ENCODE measurements at places on chromosomes 3 and 15.

DNA sequence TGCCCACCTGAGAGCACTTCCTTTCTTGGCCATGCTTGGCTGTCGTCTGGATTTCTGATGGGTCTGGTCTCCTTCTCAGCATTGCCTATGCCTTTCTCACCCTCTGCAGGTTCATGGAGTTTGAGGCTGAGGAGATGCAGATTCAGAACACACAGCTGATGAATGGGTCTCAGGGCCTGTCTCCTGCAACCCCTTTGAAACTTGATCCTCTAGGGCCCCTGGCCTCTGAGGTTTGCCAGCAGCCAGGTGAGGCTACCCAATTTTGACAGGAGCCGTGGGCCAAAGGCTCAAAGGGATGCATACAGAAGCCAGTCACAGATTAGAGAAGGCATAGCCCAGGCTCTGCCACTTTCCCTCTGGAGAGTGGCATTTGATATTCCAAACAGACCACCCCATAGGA lies 10.5 kb downstream of the NUTM1 start:
- no peak for DNase-seq

- no peak for DNase-seq
Observed at GRCh38 chr3:53705024-53705745, 141.0 kb downstream of the CHDH start.

DNA sequence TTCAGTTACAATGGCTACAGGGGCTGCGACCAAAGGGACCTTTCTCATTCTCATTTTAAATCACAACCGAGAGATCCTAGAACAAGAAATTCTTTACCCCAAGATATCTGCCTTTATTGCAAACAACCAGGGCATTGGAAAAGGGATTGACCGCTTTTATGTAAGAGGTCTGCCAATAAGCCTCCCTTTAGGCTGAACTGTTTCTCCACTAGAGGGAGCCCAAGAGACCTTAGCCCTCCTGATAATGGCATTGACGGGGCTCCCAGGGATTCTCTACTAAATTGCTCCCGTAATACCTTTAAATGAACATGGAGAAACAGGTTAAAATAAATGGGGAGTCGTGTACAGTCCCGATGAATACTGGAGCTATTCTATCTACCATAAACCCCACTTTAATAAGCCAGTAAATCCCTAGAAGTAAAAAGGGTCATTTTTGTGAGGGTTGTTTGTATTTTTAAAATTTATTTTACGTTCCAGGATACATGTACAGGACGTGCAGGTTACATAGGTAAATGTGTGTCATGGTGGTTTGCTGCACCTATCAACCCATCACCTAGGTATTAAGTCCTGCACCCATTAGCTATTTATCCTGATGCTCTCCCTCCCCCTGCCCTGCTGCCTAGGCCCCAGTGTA lies 7.5 kb upstream of the IGSF10 start:
- DNase-seq: peak; percentile 44

DNA sequence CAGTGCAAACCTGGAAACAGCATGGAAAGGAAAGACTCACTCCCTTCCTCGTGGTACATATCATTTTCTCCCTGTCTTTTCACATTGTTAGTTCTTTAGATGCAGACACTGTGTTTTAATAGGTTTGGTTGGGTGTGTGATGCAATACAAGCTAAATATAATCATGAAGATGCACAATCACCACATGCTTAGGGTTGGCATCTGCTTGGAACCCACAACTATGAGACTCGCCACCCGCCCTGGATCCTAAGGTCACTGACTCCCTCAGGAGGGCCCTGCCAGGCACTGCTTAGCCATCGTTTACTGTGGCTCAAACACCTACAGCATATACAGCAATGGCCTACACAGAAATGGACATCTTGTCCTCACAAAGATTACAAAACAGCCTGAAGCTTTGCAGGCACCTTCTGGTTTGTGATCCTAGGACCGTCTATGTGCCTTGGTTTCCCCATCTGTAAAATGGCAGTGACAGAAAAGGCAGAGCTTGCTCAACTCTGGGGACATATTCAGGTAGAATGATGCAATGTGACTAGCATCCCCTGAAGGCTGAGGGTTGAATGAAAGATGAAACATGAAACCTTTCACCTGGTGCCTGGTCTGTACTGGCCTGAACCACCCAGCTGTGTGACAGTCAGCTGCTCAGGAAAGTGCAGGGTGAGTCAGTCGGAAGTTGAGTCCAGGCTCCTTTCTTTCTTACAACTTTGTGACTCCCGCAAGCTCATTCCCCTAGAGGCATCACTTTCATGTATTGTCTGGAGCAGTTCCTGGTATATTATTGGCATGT lies 123.6 kb upstream of the PFN2 start:
- DNase-seq: no peak

DNA sequence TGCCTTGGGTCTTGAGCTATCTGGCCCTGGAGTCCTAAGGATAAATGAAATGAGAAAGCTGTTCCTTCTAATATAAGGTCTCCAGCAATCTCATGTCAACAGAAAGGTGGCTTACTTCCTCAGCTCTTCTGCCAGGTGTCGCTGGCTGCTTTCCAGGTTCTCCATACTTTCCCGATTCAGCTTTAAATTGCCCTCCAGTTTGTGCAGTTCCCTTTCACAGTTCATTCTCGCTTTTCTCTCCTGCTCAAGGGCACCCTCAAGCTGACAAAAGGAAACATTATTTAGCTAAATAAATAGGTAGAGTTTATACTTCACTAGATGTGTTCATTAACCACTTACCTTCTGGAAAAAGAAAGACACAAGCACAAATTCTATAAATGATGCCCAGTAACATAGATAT lies 73.0 kb downstream of the MYH15 start:
- no peak for DNase-seq

DNA sequence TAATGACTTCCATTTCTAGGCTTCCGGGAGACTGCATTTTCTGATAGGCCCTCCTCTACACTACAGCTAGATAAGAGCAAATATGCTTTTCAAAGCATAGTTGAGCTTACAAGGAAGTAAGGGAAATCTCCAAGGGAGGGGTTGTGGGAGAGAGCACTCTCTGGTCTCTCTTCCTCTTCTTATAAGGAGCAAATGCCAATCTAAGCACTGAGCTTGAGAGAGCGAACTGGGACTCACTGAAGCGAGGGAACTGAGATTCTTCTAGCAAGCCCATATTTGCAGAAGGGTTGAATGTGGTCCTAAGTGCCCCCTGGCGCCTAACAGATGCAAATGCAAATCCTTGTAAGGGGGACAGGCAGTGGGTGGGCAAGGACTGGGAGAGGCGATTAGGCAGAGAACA lies 164.8 kb downstream of the ERC2 start:
- peak; percentile 5 for DNase-seq

GRCh38 chr15:87207251-87207650 lies 1049.3 kb downstream of the NTRK3 start:
- DNase-seq: no peak

DNA sequence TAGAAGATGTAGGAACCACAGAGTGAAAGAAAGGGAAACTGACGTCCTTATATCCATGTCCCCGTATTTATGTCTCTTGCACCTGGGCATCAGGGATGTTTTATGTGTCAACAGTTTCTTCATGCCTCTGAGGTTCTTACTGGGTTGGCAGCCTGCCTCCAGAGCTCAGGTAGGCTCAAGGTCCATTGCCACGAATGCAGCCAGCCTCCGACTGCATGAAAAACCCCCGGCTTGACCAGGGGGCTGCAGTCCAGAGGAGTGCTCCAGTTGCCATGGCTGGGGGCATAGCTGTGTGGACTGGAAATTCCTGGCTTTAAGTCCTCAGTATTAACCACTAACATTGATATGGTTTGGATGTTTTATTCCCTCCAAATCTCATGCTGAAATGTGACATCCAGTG lies 2.8 kb upstream of the CSPG5 start:
- DNase-seq: no peak

GRCh38 chr3:52522651-52523251 lies 10.9 kb downstream of the NT5DC2 start:
- no peak for DNase-seq

DNA sequence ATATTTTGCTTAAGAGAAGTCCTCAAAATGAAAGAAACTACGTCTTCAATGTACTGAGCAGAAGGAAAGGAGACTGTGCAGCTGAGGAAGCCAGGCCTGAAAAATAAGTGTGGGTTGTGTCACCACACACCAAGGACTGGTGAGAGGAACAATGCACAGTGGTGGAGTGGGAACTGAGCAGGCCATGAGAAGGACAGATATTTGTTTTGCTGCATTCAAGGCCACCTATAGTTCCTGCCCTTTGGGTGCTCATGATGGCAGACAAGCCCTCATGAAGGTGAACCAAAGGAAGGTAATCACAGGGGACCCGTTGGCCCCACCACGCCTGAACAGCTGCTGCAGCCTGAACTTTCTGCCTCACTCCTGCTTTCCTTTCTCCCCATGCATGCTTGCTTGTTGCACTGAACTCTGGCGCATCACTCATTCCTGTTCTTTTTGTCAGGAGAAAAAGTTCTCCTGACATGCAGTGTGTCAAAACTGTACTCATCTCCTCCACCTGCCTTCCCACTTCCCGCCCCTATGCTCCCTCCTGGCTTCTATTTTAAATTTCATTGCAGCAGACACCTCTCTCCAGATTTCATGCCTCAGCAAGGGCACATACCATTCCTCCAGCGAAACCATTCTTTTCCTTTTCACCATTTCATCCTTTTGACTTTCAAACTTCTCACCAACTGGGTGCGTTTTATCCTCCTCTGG lies 2.2 kb upstream of the RNF7 start:
- no peak for DNase-seq

DNA sequence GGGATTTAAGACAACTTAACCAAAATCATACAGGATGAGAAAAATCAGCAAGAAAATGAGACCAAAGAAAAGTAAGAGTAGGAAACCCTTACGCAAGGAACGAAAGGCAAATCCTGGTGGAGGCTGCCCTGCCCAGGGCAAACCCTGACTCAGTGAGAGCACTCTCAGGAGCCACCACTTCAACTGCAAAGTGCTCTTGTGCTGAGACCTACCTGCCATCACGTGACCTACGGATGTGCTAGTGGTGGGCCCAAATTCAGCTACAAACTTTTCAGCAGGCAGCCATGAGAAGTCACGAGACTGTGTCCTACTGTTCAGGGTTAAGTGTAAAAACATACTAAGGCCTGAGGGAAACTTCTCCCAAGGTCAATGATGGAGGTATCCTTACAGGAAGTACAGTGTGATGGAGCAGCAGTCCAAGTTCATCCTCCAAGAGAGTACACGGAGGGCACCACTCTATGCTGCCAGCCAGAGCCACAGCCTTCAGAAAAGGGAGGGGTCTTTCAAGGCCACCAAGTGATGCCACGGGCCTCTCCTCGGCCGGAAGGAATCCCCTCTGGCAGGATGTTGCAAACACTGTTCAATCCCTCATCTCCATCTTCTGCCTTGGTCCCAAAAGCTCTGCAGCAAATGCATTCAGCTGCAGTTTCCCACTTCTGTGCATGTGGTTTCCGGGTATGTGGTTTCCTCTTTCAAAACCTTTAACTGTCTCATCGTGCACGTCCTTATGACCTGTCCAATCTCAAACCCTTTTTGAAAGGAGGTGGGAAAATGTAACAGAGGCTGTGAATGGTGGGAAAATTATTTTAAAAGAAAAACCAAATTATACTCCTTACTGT lies 9.5 kb downstream of the CHSY1 start:
- no peak for DNase-seq

GRCh38 chr3:51718547-51719409 lies 11.9 kb downstream of the GRM2 start:
- no peak for DNase-seq

DNA sequence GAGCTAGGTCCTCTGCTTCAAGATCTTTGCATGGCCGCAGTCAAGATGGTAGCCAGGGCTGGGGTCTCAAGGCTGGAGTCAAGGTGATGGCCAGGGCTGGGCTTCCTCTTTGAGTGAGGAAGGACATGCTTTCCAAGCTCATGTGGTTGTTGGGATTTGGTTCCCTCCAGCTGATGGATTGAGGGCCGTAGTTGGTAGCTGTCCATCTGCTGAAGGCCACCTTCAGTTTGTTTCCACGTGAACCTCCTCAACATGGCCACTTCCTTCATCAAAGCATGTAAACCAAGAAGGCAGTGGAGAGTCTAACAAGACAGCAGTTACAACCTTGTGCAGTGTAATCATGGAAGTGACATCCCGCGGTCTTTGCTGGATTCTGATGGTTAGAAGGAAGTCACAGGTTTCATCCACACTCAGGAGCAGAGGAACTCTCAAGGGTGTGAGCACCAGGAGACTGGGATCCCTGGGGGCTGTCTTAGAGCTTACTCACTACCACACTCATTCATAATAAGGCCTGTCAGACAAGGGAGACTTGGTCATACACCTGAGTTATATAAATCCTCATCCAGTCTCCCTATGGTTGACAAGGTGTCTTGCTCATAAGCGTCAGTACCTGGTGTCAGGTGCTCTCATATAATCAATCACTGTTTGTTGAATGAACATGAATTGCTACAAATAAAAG lies 42.1 kb downstream of the ABHD5 start:
- DNase-seq: no peak

GRCh38 chr15:99253381-99254090 lies 2.3 kb downstream of the LRRC28 start:
- no peak for DNase-seq

GRCh38 chr15:36658312-36658711 lies 78.9 kb downstream of the CDIN1 start:
- no peak for DNase-seq

DNA sequence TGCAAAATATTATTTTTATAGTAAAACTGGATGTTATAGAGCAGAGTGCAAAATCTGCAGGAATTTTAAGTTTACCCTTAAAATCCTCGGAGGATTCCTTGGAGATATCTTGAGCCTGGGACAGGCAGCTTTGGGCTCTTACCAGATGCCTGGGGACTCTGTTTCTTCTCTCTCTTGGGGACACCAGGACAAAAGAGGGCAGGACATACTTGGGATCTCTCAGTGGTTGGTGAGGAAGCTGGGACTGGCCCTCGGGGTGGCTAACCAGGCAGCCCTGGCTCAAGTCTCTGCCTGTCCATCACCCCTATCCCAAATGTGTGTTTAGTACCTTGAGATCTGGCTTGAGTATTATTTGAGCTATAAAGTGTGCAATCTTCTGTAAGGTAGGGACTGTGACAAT lies 38.6 kb downstream of the TKT start:
- no peak for DNase-seq

DNA sequence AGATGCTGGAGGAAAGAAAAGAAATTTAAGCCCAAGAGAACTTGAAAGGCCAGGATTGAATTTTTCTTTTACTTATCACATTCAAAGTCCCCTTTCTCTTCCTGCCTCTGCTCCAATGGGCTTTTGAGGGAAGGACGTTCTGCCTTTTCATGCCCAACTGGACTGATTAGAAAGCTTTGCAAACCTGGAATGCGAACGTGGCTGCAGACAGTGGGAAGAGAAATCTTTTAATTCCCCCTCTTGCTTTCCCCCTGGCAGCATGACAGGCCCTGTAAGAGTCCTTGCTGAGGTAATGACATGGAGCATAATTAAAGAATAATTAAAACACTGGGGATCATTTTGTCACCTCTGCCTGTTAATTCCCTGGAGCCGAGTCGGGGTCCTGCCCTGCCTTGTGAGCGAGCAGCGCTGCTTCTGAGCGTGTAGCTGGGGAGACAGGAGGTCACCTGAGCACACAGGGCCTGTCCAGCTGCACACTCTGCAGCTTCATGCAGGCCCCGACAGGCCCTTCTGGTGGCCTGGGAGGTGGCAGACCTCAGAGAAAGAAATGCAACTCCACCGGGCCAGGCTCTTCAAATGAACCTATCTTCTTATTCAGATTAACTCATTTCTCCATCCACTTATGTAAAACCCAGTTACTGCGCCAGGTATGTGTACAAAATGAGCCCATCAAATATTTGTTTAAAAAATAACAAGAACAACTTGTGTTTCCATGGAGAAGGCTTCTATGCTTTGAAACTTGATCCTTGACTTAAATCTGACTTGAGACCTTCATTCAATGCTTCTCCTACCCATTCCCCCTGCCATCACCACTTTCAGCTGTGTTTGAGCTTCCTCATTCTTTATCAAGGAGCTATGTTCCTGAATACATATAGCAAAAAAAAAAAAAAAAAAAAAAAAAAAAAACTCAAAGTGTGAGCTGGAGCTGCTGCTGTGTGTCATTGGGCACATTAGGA lies 628.2 kb upstream of the CFAP20DC start:
- no peak for DNase-seq
